ENCODE measurements at places on chromosomes 1 and 21.

GRCh38 chr1:32903991-32904785 is 3.0 kb upstream of the TMEM54 start:
- DNase-seq: no peak

- DNase-seq: no peak
Measured at GRCh38 chr1:84959294-84959693, 37.6 kb downstream of the MCOLN2 start.

DNA sequence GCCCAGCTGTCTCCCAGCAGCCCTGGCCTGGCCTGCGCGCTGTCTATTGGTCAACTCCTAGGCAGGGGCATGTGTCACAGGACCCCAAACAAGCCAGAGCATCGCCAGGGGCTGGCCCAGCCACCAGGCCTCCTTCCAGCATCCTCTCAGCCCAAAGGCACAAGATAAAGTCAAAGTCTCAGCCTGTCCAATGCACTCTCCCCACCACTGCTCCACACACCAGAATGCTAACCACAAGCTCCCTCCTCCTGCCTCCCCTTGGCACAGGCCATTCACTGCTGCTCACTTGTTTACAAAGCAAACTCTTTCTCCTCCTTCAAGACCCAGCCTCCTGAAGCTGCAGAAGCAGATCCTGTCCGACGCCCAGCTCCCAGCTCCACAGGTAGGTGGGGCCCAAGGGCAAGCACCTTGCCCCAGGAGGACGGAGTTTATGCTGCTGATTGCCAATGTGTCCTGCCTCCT is 133.4 kb downstream of the DMRTB1 start:
- no peak for DNase-seq

DNA sequence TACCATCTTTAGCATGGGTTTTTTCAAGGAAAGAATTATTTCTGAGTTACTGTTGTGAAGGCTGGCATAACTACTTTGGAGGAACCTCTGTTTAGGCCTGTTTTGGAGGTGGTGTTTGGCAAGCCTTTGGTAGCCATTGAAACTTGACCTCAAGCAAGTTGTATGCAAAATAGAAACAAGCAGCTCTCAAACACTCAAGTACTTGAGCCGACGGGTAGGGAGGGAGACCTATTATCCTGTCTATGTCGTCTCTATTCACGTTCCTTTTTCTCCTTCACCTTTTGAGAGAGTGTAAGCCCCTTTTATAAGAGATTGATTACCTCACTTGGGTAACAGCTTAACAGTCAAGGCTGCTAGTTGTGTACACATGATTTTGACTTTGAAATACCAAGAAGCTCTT is 878.3 kb upstream of the CXADR start:
- no peak for DNase-seq

GRCh38 chr1:172212124-172212523 is 208.4 kb upstream of the C1orf105 start:
- no peak for DNase-seq

- DNase-seq: no peak
Measured at GRCh38 chr1:162944974-162945674, 84.1 kb upstream of the CCDC190 start.

DNA sequence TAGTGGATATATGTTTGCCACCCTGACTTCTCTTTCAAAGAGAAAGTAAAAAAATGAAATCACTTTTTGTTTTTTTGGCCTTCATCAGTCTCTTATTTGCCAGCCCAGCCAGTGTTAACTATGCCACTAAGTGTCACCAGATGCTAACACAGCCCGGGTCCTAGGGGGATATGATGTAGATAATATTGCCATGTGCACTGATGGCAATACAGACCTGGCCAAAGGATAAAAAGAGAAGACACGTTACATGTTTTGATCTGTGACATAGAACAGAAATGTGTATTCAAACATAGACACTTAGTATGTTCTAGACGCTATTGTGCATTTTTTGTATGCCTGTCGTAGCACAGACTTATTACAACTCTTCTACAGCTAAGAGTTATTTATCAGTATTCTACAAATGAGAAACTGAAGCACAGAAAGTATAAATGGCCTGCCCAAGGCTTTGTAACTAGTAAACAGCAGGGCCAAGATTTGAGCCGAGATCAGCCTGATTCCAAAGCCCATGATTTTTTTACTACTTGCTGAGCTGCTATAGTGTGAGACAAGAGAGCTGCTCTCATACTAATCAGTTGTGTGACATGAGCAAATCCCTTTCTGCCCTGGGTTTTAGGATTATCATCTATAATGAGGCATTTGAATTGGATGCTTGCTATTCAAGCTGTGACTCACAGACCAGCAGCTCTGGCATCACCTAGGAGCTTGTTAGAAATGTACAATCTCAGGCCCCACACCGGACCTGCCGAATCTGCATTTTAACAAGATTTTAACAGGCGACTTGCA is 6.3 kb downstream of the LRRC53 start:
- no peak for DNase-seq

DNA sequence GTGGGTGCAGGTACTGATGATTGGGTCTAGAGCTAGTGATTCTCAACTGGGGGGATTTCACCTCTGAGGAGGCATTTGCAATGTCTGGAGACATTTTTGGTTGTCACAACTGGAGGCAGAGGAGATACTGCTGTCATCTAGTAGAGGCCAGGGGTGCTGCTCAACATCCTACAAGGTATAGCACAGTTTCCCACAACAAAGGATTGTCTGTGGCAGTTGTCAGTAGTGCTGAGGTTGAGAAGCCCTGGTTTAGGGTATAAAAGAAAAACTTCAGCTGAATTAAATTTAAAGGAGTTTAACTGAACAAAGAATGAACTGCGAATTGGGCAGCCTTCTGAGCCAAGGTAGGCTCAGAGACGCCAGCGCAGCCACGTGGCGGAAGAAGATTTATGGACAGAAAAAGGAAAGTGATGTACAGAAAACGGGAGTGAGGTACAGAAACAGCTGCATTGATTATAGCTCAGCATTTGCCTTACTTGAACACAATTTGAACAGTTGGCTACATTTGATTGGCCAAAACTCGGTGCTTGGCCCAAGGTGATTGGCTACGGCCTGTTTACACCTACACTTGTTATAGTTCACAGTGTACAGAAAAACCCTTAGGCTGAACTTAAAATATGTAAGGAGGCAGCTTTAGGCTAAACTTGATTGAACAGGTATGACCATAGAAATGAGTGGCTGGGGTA is 40.4 kb downstream of the MPZL1 start:
- DNase-seq: no peak

- peak; percentile 30 for DNase-seq
Measured at GRCh38 chr1:75632350-75632949, 21.5 kb upstream of the SLC44A5 start.

DNA sequence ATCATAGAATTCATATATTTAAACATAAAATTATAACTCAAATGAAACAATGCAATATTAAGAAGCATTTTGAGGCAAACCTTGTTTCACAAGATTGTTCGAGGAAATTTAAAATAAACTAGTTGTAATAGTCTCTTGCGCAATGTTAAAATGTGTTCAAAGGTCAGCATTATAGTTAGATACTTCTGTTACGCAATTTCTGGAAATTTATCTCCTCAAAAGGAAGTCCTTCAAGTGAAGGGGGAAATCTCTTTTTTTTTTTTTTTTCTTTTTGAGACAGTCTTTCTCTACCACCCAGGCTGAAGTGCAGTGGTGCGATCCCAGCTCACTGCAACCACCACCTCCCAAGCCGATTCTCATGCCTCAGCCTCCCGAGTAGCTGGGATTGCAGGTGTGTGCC is 52.1 kb downstream of the FMO4 start:
- DNase-seq: no peak

DNA sequence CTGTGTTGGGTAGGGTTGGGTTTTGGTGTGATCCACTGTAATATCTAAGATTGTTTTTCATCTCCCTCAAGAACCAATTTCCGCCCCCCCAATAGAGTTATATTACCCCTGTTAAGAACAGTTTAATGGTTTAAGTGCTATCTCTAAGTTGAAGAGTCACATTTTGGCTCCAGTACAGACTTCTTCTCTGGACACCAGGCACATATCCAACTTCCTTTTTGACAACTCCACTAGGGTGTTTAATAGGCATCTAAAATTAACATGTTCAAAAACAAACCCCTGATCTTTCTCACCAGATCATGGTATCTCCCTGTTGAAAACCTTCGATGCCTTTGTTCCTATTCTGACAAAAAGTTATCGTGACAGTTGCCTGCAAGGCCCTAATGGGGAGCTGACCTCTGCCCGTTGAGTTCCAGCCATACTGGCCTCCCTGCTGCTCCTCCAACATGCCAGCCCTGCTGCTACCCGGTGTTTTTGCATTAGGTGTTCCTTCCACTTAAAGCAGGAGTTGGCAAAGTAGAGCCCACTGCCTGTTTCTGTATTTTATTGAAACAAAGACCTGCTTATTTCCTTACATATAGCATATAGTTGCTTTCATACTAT is 18.6 kb downstream of the USP24 start:
- DNase-seq: no peak

- DNase-seq: no peak
Measured at GRCh38 chr1:211548321-211549091, 30.5 kb downstream of the SLC30A1 start.

DNA sequence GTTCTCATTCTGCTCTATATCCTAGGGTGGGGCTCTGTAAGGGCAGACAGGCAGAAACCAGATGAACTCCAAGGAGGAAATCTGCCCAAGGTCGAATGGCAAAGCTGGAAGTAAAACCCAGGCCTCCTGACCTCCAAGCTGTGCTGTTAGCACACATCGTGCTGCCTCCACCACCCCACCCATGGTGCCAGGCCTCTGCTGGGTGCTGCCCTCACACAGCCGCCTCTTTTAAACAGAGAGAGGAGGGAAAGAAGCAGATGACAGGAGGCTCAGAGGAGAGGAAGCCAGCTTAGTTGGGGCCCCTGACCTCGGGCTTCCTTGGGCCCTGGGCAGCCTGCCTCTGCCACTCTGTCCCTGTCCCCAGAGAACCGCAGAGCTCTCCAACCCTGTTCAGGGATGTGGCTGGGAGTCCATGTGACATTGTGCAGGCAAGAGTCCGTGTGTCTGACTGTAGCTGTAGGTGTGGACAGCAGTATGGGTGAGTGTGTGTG is 1.1 kb downstream of the SYNC start:
- no peak for DNase-seq

- DNase-seq: no peak
Measured at GRCh38 chr1:199067483-199067882, 428.6 kb downstream of the PTPRC start.

DNA sequence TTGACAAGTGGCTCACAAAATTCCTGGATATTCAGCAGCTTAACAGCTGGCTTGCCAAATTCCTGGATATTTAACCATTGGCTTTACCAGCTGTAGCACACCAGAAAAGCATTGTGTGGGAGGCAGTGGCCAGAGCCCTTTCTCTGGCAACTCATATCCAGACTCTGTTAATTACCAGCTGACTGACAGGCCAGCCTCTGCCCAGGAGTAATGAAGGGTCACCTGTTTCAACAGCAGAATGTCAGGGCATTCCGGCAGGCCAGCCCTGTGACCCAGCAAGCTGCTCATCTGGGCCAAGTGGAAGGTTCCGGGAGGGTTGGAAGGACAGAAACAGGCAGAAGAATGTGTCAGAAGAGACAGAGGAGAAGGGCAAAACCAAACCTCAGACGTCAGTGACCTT is 35.2 kb upstream of the KIRREL1 start:
- DNase-seq: no peak

DNA sequence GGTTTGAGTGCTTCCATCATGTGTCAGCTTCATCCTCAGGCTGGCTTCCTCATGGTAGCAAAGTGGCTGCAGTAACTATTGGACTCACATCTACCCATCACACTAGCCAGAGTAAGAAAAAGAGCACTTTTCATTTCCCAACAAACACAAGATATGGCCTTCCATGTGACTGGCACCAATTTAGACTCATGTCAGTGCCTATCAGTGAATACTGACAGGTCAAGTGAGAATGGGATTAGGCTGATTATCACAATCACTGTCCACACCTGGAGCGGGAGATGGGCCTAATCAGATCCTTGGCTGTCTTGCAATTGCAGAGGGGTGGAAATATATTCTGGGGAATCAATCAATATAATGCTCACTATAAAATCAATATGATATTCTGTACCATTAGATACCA is 2.9 kb upstream of the RABGAP1L start:
- DNase-seq: no peak

- DNase-seq: no peak
Measured at GRCh38 chr1:174028495-174028894, 6.3 kb upstream of the RC3H1 start.

DNA sequence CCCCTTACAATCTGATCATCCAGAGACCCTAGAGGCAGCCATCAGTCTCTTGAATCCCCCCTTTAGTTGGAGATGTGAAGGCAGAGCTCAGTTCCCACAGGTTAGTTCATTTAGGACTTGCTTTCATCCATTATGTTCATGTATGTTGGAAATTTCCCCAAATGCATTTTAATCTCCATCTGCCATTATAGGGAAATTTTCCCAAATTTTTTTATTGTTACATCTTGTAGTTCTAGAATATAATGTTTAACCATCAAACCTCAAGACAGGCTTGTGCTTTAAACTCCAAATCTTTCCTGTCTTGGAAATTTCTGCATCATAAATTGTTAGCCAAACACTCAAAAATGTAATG is 68.4 kb downstream of the RRAGC start:
- DNase-seq: no peak

- no peak for DNase-seq
Measured at GRCh38 chr1:29391362-29391880, 155.1 kb downstream of the PTPRU start.

DNA sequence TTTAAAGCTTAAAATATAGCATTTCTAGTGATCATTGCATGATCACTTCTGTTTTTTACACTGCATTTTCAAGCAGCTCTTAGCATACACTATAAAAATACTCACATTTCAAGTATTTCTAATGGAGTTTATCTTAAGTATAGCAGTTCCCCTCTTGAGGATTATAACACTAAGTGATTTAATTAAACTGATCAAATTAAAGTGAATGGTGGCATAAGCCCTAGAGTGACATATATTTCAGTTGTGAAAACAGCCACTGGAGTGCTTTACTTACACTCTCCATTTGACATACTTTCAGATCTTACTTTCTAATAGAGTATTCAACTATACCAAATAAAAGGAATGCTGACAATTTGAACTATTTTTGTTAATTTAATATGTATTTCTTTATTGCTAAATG is 623.3 kb upstream of the TMPRSS15 start:
- no peak for DNase-seq

DNA sequence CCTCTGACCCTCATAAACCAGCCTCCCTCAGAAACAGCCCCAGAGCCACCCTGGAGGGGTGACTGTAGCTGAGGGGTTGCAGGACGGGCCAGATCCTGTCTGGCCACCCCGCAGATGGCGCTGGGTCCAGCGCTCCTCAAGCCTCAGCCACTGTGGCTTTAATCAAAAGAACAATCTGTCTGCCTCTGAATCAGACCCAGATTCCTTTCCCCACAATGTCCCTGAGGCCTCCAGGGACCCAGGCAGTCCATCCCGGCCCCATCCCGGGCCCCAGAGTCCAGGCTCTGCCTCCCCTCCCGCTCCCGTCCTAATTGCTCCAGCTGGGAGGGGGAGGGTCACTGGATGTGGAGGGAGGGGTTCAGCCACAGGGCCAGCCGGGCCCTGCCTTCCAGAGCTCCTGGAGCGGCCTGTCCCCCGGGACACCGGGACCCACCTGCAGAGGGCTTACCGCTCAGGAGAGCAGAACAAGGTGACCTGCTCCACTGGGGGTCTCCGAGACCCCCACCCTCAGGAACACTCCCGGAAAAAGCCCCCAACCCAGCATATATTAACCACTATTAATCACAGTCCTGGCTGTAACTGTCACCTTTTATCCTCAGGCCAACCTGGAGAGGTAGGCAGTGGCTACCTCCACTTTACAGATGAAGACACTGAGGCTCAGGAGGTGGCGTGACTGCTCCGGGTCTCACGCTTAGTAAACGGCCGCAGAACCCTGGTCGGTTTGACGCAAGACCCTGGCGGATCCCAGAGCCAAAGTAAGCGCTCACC is 836 bp upstream of the FBLIM1 start:
- DNase-seq: no peak

- DNase-seq: no peak
Measured at GRCh38 chr1:151853411-151853943, at the start of gene THEM5. THEM5 (minus strand) TSS chr1:151853712; CDS start chr1:151853565, 147 bp downstream.

Data from globus pallidus (tissue), 1 donor.